Esophagus squamous epithelium (tissue), 5 donors: ENCODE measurements at places on chromosomes 16 and 17.

- no peak for DNase-seq
Measured at GRCh38 chr17:57377094-57377493, 120.8 kb downstream of the MSI2 start.

- DNase-seq, result no peak
Measured at GRCh38 chr17:61477204-61477834, 25.1 kb downstream of the TBX4 start.

DNA sequence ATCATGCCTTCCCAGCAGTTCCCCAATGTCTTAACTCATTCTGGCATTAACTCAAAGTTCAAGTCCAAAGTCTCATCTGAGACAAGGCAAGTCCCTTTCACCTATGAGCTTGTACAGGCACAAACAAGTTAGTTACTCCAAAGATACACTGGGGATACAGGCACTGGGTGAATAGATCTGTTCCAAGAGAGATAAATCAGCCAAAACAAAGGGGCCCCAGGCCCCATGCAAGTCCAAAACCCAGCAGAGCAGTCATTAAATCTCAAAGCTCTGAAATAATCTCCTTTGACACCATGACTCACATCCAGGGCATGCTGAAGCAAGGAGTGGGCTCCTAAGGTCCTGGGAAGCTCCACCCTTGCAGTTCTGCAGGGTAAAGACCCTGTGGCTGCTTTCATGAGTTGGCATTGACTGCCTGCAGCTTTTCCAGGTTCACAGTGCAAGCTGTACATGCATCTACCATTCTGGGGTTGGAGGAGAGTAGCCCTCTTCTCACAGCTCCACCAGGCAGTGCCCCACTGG is 332.2 kb upstream of the KIF2B start:
- DNase-seq, result no peak

DNA sequence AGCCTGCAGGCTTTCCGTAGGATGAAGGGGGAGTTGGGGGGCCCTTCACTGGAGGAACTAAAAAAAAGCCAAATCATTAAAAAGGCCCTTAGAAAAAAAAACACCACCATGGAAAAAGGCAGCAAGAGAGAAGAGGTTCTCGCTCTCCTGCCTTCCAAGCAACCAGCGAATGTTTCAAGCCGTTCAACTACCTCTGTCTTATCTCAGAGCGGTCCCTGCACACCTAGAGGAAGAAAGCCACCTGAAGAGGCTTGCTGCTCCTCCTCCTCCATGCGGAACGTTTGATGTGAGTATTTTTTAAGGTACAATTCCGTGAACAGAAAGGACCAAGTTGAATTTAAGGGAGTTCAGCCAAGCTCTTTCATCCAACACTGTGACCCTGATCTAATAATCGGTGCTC is 9.2 kb downstream of the NXN start:
- DNase-seq, result no peak
